Esophagus squamous epithelium (tissue), 5 donors: ENCODE measurements at places on chromosomes 1 and 21.

GRCh38 chr1:113904293-113904673 is 316 bp downstream of the AP4B1 start:
- H3K4me3 ChIP-seq = peak overlapping the region; percentile 89
- H3K36me3 ChIP-seq = no peaks in the 10 kb centered on the region
- peaks cover 20% of the 10 kb centered on the region for H3K4me1 ChIP-seq
- H3K27ac ChIP-seq = peak overlapping the region; percentile 97

GRCh38 chr1:151953409-151954094 is 40.1 kb downstream of the S100A10 start:
- H3K27ac ChIP-seq = no peak overlapping the region
- no peak for DNase-seq
- no peaks in the 10 kb centered on the region for H3K4me1 ChIP-seq
- H3K4me3 ChIP-seq = no peak overlapping the region
- no peaks in the 10 kb centered on the region for H3K27me3 ChIP-seq

DNA sequence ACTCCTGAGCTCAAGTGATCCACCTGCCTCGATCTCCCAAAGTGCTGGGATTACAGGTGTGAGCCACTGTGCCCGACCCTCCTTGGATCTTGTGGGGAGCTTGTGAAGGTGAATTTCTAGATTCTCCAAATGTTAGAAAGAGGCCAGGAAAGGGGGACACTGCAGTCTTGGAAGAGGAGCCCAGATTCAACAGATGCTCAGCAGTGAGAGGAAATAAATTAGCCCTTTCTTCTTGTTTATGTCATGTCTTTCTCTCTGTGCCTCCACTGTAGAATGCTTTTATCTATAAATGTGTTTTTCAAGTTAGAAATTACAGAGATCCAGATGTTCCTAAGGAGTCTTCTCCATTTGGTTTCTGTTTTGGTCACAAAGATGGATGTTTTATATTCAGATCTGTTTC is 346.6 kb upstream of the KAZN start:
- H3K4me3 ChIP-seq = no peak overlapping the region
- no peak overlapping the region for H3K27ac ChIP-seq
- H3K27me3 ChIP-seq = no peaks in the 10 kb centered on the region
- DNase-seq = no peak
- H3K36me3 ChIP-seq = no peaks in the 10 kb centered on the region
- no peaks in the 10 kb centered on the region for H3K4me1 ChIP-seq

DNA sequence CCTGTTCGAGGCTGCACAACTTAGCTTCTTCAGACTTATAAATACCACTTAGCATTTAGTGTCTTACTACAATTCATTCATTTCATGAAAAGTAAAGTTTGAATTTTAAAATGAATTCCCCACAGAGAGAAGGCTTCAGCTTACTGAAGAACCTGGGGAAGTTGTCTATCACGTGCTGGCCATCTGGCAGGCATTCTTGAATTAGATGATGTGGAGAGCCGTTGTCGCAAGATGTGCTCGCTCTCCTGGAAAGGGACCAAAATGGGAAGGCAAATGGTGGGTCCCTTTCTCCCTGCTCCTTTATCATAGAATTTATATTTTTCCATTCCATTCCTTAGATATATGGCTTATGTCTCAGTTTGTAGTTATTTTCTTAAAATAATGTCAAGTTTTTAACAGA is 90.5 kb downstream of the CD247 start:
- H3K4me1 ChIP-seq = peaks cover 74% of the 10 kb centered on the region
- no peaks in the 10 kb centered on the region for H3K36me3 ChIP-seq
- no peak overlapping the region for H3K4me3 ChIP-seq
- H3K27ac ChIP-seq = peak overlapping the region; percentile 6
- no peaks in the 10 kb centered on the region for H3K27me3 ChIP-seq

GRCh38 chr1:201454608-201455007 is 14.4 kb downstream of the PHLDA3 start:
- no peaks in the 10 kb centered on the region for H3K36me3 ChIP-seq
- no peak for DNase-seq
- no peaks in the 10 kb centered on the region for H3K27me3 ChIP-seq

GRCh38 chr1:51445351-51446090 is 73.5 kb downstream of the EPS15 start:
- peaks cover 4% of the 10 kb centered on the region for H3K4me1 ChIP-seq
- no peak overlapping the region for H3K27ac ChIP-seq
- no peak overlapping the region for H3K4me3 ChIP-seq

GRCh38 chr21:38440746-38441145 is 57.5 kb downstream of the ERG start:
- no peak for DNase-seq
- H3K27ac ChIP-seq = no peak overlapping the region
- no peaks in the 10 kb centered on the region for H3K4me1 ChIP-seq
- H3K36me3 ChIP-seq = no peaks in the 10 kb centered on the region

DNA sequence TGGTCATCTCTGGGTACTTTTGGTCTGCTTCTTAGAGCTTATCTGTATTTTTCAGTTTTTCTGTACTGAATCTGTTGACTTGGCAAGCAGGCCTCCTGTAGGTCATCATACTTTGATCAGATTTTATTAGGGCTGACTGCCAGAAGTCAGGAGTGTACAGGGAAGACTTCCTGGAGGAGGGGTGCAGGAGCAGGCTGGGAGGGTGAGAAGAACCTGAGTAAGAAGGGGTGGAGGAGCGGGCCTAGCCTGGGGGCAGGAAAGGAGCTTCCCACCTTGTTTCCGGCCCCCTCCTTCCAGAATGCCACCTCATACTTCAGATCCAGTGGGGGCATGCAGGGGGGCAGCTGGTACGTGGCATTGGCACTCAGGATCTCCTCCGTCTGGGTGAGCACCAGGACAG is 18.3 kb upstream of the IL22RA1 start:
- no peak for DNase-seq
- H3K27ac ChIP-seq = no peak overlapping the region
- H3K36me3 ChIP-seq = no peaks in the 10 kb centered on the region
- H3K27me3 ChIP-seq = no peaks in the 10 kb centered on the region

GRCh38 chr1:82366689-82367088 is 566.0 kb downstream of the ADGRL2 start:
- H3K27me3 ChIP-seq = no peaks in the 10 kb centered on the region
- no peaks in the 10 kb centered on the region for H3K4me1 ChIP-seq
- H3K4me3 ChIP-seq = no peak overlapping the region
- H3K27ac ChIP-seq = no peak overlapping the region
- no peak for DNase-seq
- no peaks in the 10 kb centered on the region for H3K36me3 ChIP-seq

DNA sequence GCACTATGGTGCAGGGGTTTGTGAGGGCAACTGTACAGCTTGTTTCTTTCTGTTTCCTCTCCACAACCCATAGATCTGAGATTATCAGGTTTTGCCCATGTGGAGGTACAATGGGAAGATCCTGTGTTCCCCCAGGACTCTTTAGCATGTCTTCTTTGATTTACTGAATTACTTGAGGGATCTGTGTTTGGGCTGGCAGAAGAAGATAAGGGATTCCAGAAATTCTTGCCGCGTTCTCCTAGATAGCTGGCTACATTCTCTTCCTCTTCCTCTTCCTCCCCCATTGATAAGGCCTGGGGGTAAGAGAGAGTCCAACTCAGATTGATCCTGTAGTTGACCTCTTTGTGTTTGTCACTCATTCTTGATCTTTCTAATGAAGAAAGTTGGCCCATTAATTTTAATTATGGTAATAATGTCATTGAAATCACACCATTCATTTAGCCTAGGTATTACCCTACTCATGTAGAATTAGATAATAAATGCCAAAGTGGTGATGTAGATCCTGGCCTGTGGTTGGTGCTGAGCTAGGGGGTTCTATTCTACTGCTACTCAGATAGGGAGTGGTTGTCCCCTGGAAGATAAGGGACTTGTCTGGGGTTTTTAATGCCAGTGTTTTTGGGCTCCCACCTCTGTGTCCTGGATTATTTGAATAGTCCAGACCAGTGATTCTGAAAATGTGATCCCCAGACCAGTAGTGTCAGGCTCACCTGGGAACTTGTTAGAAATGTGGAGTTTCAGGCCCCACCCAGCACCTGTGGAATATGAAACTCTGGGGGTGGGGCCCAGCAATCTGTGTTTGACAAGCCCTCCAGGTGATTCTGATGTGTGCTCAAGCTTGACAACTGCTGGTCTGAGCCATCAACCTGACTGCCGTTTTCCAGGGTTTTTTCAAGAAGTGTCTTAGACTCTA is 122.2 kb downstream of the NOS1AP start:
- no peaks in the 10 kb centered on the region for H3K36me3 ChIP-seq
- H3K27ac ChIP-seq = no peak overlapping the region
- H3K27me3 ChIP-seq = no peaks in the 10 kb centered on the region
- no peak for DNase-seq
- peaks cover 20% of the 10 kb centered on the region for H3K4me1 ChIP-seq

DNA sequence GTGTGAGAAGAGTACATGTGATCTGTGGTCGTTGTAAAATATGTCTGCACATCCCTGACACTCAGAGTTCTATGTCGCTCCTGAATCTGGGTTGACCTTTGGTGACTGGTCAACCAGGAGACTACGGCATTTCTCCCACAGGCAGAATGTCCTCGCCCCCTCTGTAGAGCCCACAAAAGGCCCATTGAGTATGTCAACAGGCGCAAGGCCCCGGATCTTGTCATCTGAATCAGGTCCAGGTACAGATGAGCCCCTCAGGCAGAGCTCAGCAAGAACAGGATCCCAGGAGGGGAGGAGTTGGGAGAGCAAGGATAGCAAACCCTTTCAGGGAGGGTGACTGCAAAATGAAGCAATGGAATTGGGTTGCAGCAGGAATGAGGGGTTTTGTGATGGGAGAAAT is 126.5 kb downstream of the MATN1 start:
- no peaks in the 10 kb centered on the region for H3K4me1 ChIP-seq
- no peak overlapping the region for H3K4me3 ChIP-seq
- no peak for DNase-seq
- no peak overlapping the region for H3K27ac ChIP-seq
- H3K36me3 ChIP-seq = no peaks in the 10 kb centered on the region

DNA sequence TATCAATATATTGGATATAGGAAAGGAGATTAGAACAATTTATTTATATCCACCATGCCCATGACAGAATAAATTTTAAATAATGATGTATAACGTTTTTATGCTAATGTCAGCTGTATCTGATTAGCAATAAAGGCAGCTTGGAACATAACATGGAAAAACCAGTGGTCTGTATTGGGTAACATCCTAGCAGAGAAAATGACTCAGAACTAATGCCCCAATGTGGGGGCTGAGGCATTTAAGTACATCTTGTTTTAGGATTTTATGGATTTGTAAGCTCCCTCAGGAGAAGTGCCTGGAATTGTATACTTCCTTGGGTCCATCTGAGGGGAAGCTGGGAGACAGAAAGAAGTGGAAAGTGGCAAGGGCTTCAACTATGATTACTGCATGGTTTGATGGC is 82.3 kb downstream of the HMCN1 start:
- H3K27me3 ChIP-seq = no peaks in the 10 kb centered on the region
- DNase-seq = no peak
- H3K36me3 ChIP-seq = no peaks in the 10 kb centered on the region
- no peak overlapping the region for H3K27ac ChIP-seq
- H3K4me3 ChIP-seq = no peak overlapping the region

DNA sequence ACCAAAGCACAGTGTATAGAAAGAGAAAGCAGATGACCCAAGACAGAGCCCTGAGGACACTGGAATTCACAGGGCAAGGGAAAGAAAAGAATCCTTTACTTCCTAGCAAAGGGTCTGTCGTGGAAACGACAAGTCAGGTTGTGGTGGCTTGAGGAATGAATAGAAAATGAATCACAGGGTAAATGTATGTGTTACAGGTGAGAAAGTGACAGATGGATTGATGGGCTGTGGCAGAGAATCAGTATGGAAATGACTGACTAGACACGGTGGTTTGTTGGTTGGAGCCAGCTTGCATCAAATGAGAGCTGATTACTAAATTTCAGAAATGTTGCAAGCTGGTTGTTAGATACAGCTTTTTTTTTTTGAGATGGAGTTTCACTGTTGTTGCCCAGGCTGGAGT is 46.9 kb downstream of the PTP4A2 start:
- H3K4me3 ChIP-seq = no peak overlapping the region
- H3K27ac ChIP-seq = no peak overlapping the region
- no peaks in the 10 kb centered on the region for H3K27me3 ChIP-seq
- no peaks in the 10 kb centered on the region for H3K4me1 ChIP-seq
- no peaks in the 10 kb centered on the region for H3K36me3 ChIP-seq
- no peak for DNase-seq

DNA sequence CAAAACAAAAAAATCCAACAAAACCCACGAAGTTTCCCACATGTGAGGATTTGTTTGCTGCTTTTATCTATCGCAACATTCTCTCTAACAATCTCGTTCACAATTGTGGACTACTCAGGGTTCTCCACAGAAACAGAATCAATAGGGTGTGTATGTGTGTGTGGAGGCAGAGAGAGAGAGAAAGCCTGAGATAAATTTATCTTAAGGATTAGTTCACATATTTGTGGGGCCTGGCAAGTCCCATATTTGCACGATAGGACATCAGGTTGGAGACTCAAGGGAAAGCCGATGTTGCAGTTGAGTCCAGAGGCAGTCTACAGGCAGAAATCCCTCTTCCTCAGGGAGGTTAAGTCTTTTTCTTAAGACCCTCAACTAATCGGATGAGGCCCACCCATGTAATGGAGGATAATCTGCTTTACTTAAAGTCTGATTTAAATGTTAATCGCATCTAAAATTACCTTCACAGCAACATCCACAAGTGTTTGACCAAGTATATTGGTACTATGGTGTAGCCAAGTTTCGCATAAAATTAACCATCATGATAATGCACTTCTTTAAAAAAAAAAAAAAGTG is 31.7 kb downstream of the ADAMTS1 start:
- no peaks in the 10 kb centered on the region for H3K36me3 ChIP-seq
- no peak overlapping the region for H3K27ac ChIP-seq
- H3K27me3 ChIP-seq = no peaks in the 10 kb centered on the region
- no peaks in the 10 kb centered on the region for H3K4me1 ChIP-seq
- H3K4me3 ChIP-seq = no peak overlapping the region

DNA sequence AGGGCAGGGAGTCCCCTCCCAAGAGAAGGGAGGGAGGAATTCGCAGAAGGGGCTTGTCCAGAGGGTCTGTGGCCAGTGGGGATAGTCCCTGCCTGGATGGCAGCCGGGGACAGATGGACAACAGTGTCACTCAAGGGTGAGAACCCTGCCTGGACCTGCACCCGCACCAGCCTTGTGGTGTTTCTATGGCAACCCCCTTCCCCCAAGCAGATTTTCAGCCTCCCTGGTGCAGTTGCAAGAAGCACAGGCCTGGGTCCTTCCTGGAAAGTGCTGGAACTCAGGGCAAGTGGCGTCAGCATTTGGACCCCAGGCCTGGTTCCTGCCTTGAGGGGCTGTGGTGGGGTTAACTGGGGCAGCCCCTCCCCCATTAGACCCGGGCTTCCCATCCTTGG is 83.8 kb upstream of the ACTL8 start:
- peaks cover 3% of the 10 kb centered on the region for H3K36me3 ChIP-seq
- DNase-seq = no peak
- no peaks in the 10 kb centered on the region for H3K27me3 ChIP-seq
- no peak overlapping the region for H3K4me3 ChIP-seq
- H3K4me1 ChIP-seq = peaks cover 5% of the 10 kb centered on the region
- H3K27ac ChIP-seq = no peak overlapping the region

DNA sequence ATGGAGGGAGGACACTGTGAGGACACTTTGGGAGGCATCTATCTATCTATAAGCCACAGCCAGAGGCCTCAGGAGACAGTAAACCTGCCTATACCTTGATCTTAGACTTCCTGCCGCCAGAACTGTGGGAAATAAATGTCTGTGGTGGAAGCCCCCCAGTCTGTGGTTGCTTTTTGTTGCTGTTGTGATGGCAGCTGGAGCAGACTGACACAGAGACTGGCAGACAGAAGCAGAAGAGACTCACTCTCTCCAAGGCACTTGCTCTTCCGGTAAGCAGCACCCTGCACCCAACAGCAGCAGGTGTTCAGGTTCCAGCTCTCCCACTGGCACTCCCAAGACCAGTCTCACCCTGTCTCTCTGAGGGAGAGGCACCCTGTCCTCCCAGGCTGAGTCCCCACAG is 297.6 kb downstream of the TTLL7 start:
- H3K4me1 ChIP-seq = no peaks in the 10 kb centered on the region
- H3K36me3 ChIP-seq = no peaks in the 10 kb centered on the region
- H3K27me3 ChIP-seq = no peaks in the 10 kb centered on the region
- no peak overlapping the region for H3K4me3 ChIP-seq
- no peak overlapping the region for H3K27ac ChIP-seq
- no peak for DNase-seq
